AG10803 (cell line): ENCODE measurements at places on chromosomes 11 and 22.

DNA sequence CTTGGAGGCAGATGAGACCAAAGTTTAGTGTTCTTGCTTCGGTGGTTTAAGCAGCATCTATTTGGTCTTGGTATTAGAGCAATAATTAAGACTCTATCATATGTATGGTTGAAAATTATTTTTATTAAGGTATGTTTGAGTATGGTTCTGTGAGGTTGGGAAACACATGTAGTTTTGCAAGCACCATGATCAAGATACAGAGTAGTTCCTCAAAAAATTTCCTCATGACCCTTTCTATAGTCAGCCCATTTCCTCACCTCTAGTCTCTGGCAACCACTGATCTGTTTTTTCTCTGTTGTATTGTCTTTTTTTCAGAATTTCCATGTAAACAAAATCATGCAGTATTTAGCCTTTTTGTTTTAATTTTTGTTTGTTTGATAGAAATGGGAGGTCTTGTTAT, 18.4 kb downstream of the MTMR3 start:
- DNase-seq, result no peak

DNA sequence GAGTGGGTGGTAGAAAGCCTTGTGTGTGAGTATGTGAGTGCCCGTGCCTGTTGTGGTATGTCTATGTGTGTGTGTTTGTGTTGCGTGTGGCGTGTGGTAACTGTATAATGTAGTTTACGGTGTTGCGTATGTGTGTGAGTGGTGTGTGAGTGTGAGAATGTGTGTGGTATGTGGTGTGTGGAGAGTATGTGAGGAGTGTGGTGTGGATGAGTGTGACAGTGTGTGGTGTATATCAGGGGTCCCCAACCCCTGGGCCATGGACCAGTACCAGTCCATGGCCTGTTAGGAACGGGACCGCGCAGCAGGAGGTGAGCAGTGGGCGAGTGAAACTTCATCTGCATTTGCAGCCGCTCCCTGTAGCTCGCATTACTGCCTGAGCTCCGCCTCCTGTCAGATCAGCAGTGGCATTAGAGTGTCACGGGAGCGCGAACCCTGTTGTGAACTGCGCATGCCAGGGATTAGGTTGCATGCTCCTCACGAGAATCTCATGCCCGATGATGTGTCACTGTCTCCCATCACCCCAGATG, 5.7 kb downstream of the UPK3A start:
- DNase-seq, result peak; percentile 77

GRCh38 chr11:80297858-80298632, 857.2 kb upstream of the TENM4 start:
- peak; percentile 11 for DNase-seq

DNA sequence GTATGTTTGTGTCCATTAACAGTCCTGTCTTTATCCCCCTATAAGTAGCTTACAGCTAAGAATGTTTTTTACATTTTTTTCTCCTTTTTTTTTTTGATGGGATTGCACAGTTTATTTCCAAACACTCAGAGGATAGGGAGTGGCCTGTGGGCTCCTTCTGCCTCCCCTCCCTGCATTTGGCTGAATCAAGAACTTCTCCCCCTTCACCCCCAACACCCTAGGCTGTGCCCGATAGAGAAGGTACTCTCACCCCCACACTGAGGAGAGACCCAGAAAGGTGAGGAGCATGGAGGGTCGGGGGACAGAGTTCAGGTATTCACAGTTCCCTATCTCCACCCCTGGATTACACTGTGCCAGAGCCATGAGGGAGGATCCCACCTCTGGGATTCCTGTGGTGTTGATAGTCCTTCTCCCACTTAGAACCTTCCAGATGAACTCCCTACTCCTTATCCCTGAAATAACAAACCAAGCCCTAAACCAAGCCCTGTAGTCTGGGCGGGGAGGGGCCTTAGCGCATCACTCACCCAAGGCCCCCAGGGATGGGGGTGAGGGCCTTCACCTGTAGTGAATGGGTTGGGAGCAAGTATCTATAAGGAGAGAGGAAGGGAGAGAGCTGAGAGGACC, 97.1 kb downstream of the ADAMTS15 start:
- DNase-seq, result no peak

GRCh38 chr11:2789331-2789730, 89.5 kb upstream of the KCNQ1OT1 start:
- DNase-seq, result no peak

DNA sequence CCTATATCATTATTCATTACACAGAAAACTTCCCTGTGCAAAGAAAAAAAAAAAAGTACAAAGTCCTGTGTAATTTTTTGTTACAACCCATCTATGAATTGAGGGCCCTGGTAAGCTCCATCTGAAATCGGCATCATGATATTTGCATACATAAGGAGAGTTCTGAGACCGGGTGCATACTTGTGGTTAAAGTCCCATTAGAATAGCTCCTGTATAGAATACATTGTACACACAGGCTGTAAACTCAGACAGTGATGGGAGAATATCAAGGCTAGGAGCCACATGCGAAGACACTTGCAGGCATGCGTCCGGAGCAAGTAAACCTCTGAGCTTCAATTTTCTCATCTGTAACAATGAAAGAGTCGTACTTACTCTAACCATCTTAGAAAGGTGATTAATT, 353.2 kb downstream of the ETS1 start:
- no peak for DNase-seq

GRCh38 chr11:14751975-14752407, 108.4 kb downstream of the PDE3B start:
- DNase-seq, result no peak

DNA sequence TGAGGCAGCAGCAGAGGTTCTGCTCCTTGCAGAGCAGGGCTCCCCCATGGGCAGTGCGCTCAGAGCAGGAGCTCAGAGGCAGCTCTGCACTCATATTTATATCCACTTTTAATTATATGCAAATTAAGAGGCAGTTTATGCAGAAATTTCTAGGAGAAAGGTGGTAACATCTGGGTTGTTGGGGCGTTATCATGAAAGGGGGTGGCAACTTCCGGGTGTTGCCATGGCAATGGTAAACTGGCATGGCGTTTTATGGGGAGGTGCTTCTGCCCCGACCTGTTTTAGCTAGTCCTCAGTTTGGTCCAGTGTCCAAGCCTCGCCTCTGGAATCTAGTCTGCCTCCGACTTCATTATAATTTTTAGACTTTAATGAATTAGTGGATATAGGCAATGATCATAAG, 1191.7 kb downstream of the TBC1D22A start:
- no peak for DNase-seq

DNA sequence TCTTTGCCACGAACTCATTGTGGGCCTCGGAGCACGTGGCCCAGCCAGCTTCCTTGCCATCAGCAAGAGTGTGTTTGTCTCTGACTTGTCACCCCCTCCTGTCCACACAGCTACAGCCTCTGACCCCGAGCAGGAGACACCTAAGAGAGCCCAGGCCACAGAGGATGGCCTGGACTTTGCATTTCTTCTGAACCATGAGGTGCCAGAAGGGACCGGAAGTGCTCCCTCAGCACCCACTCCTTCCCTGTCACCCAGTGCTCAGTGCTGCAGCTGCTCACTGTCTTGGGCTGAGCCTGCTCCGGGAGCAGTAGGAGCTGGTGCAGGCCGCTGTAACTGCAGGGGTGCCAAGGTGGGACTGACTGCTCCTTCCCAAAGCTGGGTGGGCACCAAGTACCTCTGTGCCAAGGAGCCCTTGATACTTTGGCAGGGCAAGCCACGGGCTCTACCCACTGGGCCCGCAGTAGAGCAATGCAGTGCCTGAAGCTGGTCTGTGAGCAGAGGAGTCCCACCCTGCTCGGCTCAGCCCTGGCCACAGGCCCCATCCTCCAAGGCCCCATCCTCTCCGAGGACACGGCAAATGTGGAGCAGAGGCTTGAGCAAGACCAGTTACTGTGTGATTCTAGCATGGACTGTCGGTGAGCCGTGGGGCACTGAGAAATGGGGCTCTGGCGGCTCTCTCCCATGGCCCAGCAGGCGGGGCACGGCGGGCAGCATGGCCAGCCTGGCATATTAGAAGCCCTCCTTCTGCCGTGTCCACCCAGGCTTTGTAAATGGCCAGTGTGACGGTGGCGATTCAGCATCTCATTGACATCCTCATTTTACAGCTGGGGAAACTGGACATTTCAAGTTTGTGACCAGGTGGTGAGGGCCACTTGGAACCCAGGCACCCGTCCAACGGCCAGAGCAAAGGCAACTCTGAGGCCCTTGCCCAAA, 6.3 kb downstream of the GRK2 start:
- DNase-seq, result no peak

DNA sequence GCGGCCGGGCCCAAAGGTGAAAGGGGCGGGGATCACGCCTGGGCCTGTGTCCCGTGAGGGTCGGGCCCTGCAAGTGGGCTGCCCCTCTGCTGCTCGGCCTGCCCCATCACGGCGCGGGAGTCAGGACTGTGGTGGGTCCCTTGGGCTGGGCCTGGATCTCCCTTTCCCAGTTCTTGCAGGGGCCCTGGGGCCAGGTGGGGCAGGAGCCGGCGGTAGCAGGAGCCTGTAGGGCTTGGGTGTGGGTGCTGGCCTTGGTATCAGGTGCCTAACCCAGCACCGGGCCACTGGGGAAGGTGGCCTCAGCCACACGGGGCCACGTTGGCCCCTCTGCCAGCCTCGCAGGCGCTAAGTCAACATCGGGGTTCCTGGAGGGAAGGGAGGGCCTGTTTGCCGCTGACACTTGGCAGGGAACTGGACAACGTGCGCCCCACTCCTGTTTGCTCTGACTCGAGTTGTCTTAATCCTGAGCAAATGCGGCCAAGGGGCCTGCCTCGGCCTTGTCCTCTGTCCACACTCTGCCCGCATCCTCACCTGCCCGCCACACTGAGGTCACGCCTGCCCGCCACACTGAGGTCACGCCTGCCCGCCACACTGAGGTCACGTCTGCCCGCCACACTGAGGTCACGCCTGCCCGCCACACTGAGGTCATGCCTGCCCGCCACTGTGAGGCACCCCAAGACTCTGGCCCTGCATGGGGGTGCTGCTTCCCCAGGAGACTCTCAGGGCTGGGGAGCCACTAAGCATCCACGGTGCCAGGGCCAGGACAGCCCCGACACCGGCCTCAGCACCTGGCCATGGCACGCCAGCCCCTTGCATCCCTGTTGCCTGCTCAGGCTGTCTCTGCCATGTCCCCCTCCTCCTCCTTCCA, 14.2 kb upstream of the MUC5B start:
- DNase-seq, result no peak

- DNase-seq, result no peak
Measured at GRCh38 chr11:12756454-12756806, 82.2 kb downstream of the TEAD1 start.

DNA sequence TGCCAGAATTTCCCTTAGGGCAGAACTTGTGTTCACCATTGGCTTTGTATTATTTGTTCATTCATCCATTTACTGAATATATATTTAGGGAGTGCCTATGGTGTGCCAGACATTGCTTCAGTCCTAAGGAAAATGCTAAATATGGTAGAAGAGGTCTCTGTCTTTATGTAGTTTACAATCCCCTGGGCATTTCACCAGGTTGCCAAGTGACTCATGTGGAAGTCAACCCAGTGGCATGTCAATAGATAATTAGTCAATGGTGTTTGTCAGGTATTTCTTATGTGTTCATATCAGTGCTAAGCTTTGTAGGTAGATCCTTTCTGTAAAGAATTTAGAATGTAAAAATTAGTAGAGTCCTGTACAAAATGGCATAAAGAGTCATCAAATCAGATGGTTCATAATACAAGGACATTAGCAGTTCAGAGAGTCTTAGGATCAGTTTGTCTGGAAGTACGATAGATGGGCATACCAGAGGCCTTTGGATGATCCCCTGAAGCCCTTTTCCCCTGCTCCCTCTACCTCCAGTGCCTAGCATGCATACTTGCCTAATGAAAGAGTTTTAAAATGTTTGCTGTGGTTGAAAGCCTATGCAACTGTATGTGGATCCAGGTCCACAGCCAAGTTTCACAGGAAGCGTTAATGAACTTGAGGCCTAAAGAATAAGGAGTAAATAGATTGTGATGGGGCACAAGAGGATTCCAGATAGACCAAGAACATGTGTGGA, 58.5 kb upstream of the SESN3 start:
- DNase-seq, result no peak

- no peak for DNase-seq
Measured at GRCh38 chr11:105720096-105720495, 110.2 kb downstream of the GRIA4 start.

- DNase-seq, result peak; percentile 1
Measured at GRCh38 chr11:104705490-104706190, 192.6 kb downstream of the CASP12 start.

- no peak for DNase-seq
Measured at GRCh38 chr22:46390105-46390651, 54.7 kb downstream of the TRMU start.

DNA sequence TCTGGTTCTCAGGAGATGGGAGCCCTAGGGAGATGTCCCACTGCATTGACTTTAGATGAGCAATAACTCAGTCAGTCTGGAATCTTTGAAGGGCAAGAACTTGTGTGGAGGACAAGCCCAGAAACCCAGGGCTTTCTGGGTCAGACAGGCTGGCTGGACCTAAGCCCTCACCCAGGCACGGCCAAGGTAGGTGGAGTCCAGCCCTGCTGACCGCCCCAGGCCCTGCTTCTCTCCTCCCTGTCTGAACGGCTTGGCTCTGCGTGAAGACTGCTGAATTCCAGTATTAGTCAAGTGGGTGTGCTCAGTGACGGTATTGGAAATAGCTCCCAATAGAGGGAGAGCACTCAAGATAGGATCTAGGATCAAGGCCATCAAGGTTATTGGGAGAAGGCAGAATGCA, 6.1 kb downstream of the CXCR5 start:
- peak; percentile 79 for DNase-seq

- DNase-seq, result no peak
Measured at GRCh38 chr11:120548682-120549209, 37.2 kb downstream of the GRIK4 start.

- no peak for DNase-seq
Measured at GRCh38 chr11:74400606-74401005, 2.4 kb upstream of the PGM2L1 start.

- DNase-seq, result no peak
Measured at GRCh38 chr22:25970374-25970911, 198.8 kb upstream of the SEZ6L start.

- DNase-seq, result no peak
Measured at GRCh38 chr22:48254311-48254873, 1491.9 kb downstream of the TBC1D22A start.

DNA sequence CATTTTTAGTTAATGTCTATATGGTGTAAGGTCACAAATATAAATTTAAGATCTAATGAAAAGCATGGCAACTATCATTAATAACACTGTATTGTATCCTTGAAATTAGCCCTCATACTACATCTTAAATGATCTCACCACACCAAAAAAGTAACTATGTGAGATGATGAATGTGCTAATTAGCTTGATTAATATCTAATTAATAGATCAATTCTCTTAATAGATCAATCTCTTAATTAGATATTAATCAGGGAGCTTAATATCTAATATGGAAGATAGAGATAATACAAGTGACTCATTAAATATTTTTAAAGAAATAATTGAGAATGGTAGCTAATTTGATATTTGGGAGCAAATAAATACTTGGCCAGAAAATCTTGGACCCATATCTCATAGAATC, 178.5 kb upstream of the FAT3 start:
- DNase-seq, result no peak

GRCh38 chr11:122598971-122599370, 56.6 kb upstream of the UBASH3B start:
- DNase-seq, result peak; percentile 26

- DNase-seq, result peak; percentile 30
Measured at GRCh38 chr22:42817556-42817955, 39.5 kb downstream of the ARFGAP3 start.

- DNase-seq, result no peak
Measured at GRCh38 chr11:69477086-69477485, 4.4 kb upstream of the LINC01488 start.

GRCh38 chr11:127191689-127192088, 191.1 kb upstream of the KIRREL3 start:
- no peak for DNase-seq

- no peak for DNase-seq
Measured at GRCh38 chr22:50243685-50244419, 971 bp downstream of the TUBGCP6 start.
